Adrenal gland (tissue), 19 donors: ENCODE measurements at places on chromosomes 1 and 21. TPM values are rescaled to one million over a fixed set of nuclear protein-coding genes. Genes with fewer than 3 reads are reported as not detected.

ASTN1 gene
- total RNA-seq: 54.9 TPM

- no peaks in the 10 kb centered on the region for H3K27me3 ChIP-seq
- no peaks in the 10 kb centered on the region for H3K36me3 ChIP-seq
- no peaks in the 10 kb centered on the region for H3K4me1 ChIP-seq
- no peak overlapping the region for H3K27ac ChIP-seq
- no peak for DNase-seq
Measured at GRCh38 chr1:26218906-26219494, 15.0 kb upstream of the CEP85 start.

GRCh38 chr1:175390522-175391254 is 198.1 kb upstream of the KIAA0040 start:
- H3K27me3 ChIP-seq: no peaks in the 10 kb centered on the region
- DNase-seq: no peak
- H3K27ac ChIP-seq: no peak overlapping the region
- H3K36me3 ChIP-seq: no peaks in the 10 kb centered on the region
- H3K4me3 ChIP-seq: no peak overlapping the region
- H3K4me1 ChIP-seq: no peaks in the 10 kb centered on the region

GRCh38 chr1:193299038-193299437 is 112.6 kb upstream of the B3GALT2 start:
- H3K27me3 ChIP-seq: no peaks in the 10 kb centered on the region
- no peak for DNase-seq
- H3K27ac ChIP-seq: no peak overlapping the region
- H3K4me3 ChIP-seq: no peak overlapping the region
- no peaks in the 10 kb centered on the region for H3K4me1 ChIP-seq
- no peaks in the 10 kb centered on the region for H3K36me3 ChIP-seq

DNA sequence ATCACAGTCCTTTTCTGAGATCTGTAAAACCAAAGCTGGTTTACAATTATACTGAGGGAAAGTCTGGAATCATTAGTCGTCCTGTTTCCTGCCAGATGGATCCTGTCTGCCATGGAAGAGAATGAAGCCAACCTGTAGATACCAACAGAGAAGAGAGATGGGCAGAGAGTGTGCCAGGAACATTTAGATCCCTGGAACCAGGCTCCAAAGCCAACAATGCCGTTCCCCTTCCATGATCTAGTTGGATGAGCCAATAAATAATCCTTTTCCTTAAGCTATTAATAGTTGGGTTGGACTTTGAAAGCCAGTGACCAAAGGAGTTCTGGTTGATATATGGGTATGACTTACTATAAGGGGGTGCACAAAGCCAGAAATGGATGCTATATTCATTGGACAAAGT is 15.0 kb downstream of the CAPN8 start:
- no peak overlapping the region for H3K27ac ChIP-seq
- H3K27me3 ChIP-seq: no peaks in the 10 kb centered on the region
- no peaks in the 10 kb centered on the region for H3K4me1 ChIP-seq
- DNase-seq: no peak

DNA sequence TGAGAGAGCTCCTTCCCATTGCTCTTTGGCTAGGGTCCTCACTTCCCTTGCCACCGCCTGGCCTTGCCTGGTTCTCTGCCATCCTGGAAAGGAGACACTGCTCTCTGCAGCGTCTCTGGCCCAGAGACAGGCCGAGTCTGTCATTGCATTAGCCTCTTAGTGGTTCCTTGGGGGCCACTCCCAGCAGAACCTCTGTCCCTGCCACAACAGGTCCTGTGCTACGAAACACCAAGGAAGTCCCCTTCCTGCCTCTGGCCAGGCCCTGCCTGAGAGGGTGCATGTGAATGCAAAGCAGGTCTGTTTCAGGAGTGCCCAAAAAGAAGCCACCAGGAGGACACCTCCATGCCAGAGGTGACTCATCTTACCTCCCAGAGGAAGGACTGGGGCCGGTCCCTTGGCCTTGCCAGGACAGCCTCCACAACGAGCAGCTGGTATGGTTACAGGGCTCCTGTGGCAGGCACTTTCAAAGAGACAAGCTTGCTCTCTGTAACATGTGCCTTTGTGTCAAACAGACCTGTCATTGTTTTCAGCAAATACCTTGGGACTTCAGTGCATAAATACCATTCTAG is 59.6 kb downstream of the VPS26C start:
- peaks cover 12% of the 10 kb centered on the region for H3K4me1 ChIP-seq
- H3K4me3 ChIP-seq: no peak overlapping the region
- H3K27me3 ChIP-seq: no peaks in the 10 kb centered on the region
- H3K36me3 ChIP-seq: no peaks in the 10 kb centered on the region
- no peak overlapping the region for H3K27ac ChIP-seq
- peak; percentile 67 for DNase-seq
